Stimulated activated CD8-positive, alpha-beta memory T cell treated with anti-CD3 and anti-CD28 coated beads, Interleukin-4, amount 100 ng/mL, for 48 hours (primary cell): ENCODE measurements at places on chromosomes 7 and 10.

DNA sequence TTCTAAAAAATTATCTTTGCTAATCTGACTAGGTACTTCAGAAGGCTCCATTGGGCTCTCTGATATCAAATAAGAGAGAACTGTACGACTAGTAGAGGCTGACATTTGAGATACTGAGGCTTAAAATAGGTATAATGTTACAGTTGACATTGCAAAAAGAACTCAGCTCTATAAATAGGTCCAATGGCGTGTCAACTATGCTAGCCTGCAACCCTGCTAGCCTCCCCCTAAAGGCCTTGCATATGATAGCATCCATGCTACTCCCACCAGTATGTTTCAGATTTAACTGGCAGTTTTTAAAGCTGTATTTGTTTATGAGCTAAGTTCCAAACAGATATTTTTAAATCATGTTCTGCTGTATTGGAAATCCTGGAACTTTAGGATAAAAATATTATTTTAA, at the start of gene PPP1R3A:
Gene PPP1R3A (minus strand): TSS at position 64 of the 400 bp plus-strand sequence. CDS start 13 bp downstream, at position 51.
- no peak for DNase-seq

- DNase-seq = no peak
These were observed 774 bp downstream of the SEM1 start for GRCh38 chr7:96708872-96709271.

DNA sequence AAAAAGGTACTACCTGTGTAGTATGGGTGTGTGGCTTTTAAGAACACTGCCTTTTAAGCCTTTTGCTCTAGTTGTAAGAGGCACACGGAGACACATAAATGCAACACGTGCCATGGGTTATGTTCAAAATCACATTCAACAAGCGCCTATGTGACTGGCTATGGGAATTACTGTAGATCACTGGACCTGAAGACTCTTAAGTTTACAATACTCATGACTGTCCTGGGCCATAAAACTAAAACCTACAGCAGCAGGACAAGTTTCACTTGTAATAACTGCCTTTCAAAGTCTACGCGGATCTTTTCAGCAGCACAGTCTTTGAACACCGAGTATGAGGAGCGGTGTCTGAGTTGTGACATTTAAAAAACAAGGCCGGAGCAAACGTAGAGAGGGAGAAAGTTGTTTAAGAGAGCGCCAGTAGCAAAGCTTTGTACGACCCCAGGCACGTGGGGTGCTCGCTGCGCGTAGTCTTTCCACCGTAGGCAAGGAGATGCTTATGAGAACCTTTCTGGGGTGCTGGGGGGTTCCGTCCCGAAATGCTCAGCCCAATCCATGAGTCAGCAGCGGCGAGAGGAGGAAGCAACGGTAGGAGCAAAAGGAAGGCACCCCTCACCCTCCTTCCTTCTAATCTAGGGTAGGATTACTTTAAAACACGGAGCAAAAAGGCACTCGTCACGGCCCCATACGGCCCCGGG, 662 bp downstream of the DNAJC2 start:
- DNase-seq = peak; percentile 55

DNA sequence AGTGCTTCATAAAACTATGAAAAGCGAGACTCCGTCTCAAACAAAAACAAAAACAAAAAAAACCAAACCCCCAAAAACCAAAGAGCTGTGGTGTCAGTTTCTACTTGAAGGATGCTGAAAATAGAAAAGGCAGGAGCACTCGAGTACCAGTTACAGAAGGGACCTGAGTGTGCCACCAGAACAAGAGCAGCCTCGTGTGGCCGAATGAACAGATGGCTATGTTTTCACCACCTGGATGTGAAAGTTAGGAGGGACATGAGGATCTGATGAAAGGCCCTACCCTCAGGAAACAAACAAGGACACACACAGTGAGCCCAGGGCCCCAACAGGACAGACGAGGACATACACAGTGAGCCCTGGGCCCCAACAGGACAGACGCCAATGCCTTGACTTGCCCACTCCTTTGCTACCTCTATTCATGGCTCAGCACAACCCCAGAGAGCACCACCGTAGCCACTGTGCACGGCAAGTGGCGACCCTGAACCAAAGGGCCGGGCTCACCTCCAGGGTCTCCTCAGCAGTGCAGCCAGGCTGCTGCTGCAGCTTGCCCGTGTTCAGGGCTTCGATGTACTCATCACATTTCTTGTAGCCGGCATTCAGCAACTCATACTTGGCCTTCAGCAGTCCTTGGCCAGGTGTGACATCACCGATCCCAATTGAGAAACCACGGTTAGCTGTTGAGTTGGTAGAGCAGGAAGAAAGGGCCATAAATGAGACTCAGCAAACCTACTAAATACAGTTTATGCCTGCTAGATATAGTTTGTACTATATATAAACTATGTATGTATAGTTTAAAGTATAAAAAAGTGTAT, 24.9 kb downstream of the POLR3A start:
- DNase-seq = no peak

GRCh38 chr10:182441-183201, 47.4 kb downstream of the ZMYND11 start:
- no peak for DNase-seq

DNA sequence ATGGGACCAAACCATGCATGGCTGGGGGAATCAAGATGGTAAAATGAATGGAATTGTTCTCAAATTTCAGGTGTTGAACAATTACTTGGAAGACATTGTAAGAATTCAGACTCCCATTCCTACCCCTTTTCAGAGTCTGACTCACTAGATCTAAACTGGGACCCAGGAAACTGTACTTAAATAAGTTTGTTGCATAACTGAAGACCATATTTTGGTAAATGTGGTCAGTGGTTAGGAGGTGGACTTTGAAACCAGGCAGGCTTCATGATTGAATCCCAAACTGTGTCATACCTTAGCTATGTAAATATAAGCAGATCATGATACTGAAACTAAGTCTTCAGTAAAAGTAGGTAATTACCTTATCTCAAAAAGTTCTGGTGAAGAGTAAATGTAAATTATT, 41.7 kb downstream of the ZWINT start:
- DNase-seq = no peak

DNA sequence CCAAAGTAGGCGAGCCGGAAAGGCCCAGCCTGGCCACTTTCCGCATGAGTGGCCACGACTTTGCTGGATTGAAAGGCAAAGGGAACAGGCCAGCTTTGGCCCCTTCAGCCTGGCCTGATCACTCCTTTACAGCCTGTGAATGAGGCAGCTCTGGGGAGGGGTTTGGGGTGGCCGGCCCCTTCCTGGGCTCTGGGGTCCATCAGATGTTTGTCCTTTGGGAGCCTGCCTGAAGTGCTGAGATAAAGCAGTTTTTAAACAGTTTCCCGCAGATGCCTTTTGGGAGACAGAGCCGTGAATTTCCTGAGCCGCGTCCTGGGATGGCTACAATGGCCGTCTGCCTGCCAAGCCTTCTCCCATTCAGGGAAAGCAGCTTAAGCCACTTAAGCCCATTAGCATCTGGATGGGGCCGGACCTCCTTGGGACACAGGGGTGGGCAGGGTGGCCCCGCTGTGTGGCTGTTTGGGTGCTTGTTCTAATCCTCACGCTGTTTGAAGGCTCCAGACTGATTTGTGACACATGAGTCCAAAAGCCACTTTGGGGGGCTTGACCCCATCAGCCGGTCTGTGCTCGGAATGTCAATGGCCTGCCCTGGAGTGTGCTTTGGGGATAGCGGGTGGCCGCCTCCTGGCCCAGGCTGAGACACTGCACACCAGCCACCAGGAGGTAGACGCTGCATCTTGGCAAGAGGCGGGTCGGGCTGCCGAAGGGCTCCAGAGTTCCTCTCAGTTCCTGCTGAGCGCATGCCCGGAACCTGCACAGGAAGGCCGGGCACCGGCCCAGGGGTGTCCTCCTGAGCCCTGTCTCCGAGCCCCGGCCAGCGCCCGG, 38.9 kb downstream of the NKX6-2 start:
- DNase-seq = no peak

DNA sequence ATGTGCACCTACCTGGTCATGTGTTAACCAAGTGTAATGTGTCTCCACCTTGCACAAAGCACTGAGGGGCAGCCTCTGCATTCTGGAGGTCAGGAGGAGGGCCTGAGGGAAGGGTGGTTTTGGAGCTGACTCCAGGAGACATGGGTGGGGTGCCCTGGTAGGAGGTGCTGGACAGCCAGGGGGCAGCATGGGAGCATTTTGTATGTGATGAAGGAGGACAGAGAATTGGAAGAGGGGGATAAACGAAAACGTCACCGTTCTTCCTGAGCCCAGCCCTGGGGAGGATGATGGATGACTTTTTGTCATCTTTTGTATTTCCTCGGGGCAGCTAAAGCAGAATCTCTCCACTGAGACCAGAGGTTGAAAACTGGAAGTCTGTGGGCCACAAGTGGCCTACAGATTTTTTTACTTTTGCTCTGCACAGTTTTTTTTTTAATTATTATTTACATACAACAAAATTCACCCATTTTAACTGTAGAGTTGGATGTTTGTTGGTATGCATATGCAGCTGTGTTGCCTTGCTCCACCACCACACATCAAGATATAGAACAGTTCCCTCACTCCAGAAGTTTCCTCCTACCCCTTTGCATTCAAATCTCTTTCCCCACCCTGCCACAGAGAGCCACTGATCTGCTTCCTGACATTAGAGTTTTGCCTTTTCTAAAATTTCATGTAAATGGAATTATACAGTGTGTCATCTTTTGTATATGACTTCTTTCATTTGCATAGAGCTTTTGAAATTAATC, 242.5 kb downstream of the VTI1A start:
- no peak for DNase-seq

GRCh38 chr10:78863140-78863905, 205.4 kb upstream of the ZMIZ1 start:
- DNase-seq = no peak

GRCh38 chr7:81845744-81846241, 75.9 kb upstream of the HGF start:
- DNase-seq = no peak

DNA sequence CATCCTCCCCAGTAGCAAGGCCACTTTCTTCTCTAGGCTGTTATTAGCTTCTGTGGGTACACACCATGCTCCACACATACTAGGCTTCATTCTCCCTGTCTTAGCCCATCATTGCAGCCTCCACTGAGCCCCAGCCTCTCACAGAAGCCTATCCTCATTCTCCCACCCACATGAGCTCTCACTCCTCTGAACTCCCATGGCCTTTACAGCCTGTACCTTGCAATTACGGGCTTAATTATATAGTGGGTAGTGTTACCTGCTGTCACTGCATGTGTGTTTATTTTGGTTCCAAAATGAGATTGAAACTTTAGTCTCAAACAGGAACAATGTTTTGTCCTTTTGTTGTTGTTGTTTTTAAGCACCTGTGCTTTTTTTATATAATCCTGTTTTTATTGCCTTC, 460.0 kb downstream of the KCNMA1 start:
- no peak for DNase-seq

DNA sequence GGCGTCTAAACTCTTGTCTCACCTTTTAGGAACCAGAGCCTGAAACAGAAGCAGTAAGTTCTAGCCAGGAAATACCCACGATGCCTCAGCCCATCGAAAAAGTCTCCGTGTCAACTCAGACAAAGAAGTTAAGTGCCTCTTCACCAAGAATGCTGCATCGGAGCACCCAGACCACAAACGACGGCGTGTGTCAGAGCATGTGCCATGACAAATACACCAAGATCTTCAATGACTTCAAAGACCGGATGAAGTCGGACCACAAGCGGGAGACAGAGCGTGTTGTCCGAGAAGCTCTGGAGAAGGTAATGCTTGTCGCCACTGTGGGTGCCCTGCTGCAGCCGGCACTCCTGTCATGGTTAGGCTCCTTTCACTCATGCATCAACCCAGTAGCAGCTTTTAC, 113.1 kb downstream of the ZMYND11 start:
- no peak for DNase-seq

GRCh38 chr10:47414752-47415519, 30.8 kb upstream of the ZNF488 start:
- no peak for DNase-seq

DNA sequence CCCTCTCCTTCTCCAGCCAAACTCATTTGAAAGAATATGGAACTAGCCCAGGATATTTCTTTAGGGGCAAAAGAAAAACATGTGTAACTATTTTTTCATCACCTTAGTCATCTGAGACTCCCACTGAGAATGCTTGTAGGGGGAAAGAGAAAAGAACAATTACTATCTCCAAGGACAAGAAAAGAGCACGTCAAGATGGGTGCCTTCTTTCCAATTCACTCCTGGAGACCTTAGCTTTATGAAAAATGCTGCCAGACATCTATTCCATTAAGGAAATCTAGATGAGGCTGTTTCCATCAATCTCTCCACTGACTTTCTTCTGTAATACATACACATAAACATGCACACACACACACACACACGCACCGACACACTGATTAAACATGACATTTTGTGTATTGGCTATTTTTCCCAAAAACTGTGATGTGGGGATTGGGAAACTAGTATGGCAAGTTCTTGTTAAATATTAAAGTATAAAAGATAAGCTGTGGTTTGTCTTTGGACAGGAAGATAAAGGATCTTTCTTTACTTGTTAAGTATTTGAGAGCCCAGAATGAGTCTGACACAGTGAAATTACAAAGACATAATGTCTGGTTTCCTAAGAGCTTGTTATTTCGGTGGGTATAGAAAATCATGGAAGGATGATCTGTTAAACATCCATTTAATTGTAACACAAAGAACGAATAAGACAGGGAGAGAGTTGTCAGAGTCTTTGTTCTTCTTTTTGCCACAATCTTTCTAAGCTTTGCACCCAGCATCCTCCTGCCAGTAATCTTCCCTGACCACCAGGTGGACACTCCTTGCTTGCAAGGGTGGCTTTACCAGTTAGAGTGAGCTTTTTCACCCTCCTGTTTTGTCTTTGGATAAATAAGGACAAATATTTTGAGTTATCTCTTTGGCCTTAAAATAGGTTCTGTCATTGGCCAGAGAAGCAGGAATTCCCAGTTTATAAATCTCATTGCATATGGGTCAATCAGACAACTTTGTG, 177.3 kb upstream of the TMEM72 start:
- DNase-seq = no peak

GRCh38 chr10:62182595-62182994, 86.0 kb downstream of the RTKN2 start:
- peak; percentile 54 for DNase-seq

DNA sequence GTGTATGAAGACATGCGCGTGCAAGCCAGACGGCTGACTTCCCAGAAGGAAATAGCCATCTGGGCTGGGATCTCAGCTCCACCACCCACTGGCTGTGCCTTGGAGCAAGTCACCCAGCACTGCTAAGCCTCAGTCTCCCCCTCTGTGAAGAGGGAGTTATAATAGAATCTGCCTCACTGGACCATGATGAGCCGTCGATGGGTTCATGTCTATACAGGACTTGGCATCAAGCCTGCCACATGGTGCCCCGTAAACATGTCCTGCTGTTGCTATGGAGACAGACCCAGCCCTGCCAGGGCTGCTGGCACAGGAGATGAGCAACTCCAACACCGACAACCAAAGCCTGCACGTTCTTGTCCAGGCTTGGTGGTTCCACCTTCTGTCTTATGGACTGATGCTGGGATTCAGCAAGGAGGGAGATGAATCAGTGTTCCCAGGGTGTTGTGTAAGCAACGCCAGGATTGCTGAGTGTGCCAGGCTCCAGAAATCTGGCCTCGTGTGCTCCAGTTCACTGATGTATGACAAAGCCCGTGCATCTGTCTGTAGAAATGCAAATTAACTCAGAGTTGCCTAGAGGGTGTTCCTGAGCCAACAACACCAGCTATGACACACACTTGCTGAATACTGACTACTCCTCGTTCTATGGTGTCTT, 5.6 kb downstream of the GPR15LG start:
- DNase-seq = no peak

- no peak for DNase-seq
These were observed 114.1 kb downstream of the RNF216 start for GRCh38 chr7:5667391-5667790.

- no peak for DNase-seq
These were observed 128.4 kb downstream of the NRBF2 start for GRCh38 chr10:63261496-63261895.

GRCh38 chr7:100614308-100614861, 2.0 kb downstream of the MOSPD3 start:
- DNase-seq = no peak

- no peak for DNase-seq
These were observed 208.5 kb downstream of the RNLS start for GRCh38 chr10:88374392-88375175.
